Cerebellar cortex (tissue), 1 donor: ENCODE measurements at places on chromosomes 6 and 20.

DNA sequence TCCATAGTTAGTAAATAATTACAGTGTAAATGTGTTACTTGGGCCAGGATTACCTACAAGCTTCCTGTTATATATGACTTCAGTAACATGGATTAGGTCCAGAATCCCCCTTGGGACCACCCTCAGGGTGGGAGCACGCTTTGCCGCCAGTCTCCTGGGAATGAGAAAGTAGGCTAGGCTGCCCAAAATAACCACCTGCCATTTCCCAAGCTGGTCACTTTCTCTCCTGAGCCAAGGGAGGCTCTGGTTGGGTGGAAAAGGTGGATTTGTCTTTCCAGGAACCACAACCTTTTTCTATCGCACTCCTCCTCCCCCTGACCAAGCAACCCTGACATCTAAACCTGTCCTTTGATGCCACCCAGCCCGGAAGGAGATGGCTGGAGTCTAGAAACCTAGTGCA lies 9.6 kb upstream of the RIMS4 start:
- DNase-seq = peak; percentile 33

- no peak for DNase-seq
These were observed 1373.5 kb downstream of the GRIK2 start for GRCh38 chr6:102766963-102767362.

- DNase-seq = no peak
These were observed 104.3 kb downstream of the MAP3K4 start for GRCh38 chr6:161095916-161096315.

DNA sequence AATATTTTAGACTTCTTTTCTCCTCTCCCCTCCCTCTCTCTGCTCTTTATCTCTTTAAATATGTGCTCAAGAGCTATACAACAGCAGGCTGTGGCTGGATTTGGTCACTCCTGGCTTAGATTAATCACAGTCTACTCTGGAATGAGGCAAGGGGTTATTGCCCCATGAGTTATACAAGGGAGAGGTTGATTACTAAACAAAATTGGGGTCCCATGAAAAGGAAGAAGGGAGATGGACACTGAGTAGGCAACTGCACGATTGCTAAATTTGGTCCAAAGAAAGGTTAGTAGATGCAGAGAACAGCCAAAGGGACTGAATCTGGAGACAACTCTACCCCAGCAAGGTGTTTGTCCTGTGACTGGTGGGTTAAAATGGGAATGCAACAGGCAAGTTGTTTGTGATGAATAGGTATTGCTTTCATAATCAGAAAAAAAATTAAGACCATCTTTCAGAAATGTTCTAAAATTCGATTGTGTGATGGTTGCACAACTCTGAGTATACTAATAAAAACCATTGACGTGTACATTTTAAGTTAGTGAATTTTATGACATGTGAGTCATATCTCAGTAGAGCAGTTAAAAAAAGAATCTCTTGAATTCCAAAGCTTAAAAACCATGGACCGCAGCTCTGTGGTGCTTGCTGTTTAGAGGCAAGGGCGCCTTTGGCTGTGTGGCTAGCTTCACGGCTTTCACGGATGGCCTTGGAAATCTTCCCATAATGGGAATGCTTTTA lies 57.1 kb downstream of the KIZ start:
- DNase-seq = no peak

DNA sequence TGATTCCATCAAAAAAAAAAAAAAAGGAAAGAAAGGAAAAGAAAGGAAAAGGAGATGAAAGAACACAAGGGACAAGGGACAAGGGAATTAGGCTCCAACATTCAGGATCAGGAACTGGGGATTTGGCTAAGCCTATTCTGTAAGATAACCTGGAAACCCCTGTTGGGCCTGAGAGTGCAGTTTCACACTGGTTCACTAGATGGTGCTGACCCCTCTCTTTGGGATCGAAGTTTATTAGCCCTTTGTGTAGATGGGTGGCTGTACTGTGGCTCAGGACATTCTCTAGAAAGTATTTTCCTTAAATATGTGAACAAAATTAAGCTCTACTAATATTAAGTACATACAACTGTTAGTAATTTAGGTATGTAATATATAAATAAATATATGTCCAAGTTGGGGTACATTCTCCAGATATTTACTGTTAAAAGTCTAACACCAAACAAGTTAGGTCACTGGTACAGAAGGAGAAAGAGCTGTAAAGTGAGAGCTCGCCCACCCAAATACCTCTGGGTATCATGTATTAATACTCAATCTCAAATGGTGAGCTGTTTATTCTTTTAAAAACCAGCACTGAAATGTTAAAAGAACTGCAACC lies 6.3 kb downstream of the OR2A4 start:
- DNase-seq = peak; percentile 53

DNA sequence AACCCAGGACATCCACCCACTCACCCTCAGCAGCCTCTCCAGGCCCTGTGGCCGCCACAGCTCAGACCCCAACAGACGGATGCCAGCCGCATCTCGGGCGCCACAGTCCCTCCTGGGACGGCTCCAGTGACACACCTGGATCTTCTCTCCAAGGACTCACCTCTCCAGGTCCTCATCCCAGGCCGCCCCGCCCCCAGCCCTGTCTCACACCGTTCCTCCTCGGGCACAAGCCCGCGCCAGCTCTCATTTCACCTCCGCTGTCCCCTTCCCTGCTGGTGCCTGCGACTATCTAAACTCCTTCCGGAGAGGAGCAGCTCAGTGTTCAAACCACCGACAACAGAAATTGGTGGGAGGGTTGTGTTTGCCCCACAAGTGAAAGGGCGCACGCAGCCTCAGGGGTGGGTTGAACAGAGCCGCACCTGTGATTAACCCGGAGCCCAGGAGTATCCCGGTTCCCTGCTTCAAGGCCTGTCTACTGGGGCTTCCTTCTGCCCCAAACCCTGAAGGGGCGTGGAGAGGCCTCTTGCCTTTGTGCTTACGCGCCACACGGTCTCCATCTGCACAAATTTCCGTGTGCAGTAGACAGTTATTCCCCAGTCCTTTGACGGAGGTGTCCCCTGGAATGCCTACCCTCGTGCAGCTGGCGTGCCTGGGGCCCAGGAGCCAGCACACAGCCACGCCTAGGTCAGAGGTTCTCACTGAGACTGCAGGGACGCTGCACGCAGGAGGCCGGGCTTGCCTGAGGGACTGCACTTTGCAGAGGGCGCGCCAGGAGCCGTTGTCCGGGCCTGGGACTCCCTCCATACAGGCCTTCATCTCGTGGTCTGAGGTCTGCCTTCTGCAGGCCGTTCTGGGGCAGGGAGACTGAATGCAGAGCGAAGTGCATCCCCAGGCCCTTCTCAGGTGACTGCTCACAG lies 232.7 kb downstream of the DLL1 start:
- DNase-seq = no peak

DNA sequence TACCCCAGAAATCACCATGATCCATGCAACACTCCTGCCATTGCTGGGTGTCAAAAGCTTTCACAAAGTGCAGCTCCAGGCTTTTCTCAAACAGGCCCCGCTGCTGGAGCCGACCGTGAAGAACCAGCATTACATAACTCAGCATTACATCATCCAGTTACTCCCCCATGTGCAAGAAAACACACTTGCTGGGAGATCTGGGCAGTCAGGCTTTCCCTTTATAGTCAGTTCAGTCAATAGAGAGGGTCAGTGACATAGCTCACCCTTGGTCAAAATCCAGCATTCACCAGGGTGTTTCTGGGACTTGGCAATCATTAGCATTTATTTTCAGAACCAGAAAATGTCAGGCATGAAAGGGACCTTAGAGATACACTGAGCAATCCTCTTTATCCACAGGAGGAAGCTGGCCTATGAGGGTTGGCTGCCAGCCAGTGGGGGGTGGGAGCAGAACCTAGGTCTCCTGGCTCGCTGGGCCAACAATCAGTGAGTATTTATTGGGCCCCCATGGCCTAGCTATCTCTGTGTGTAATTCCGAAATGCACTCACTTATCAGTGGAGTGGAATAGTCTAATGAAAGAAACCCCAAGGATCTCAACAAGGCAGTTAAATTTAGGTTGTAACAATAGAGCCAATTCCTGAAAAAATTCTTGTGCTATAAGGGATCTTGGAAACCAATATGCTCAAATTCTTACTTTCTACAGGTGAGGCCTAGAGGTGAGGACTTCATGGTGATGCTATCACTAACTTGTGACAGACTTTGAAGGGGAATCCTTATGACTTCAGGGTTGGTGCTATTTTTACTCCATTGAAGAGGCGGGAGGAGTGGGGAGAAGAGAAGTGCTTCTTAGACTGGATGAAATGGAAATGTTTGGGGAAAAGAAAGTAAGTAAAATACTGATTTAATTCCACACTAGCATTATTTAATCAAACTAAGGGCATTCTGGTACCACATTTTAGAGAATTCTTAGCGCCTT lies 54.6 kb downstream of the LYRM4 start:
- peak; percentile 91 for DNase-seq

GRCh38 chr6:158170656-158171081 lies 2.5 kb downstream of the GTF2H5 start:
- DNase-seq = peak; percentile 7

- no peak for DNase-seq
These were observed 56.1 kb downstream of the UBR2 start for GRCh38 chr6:42619963-42620362.

- no peak for DNase-seq
These were observed 54.9 kb upstream of the TULP4 start for GRCh38 chr6:158257425-158257759.

GRCh38 chr20:53297154-53297529 lies 296.5 kb downstream of the ZNF217 start:
- DNase-seq = no peak

DNA sequence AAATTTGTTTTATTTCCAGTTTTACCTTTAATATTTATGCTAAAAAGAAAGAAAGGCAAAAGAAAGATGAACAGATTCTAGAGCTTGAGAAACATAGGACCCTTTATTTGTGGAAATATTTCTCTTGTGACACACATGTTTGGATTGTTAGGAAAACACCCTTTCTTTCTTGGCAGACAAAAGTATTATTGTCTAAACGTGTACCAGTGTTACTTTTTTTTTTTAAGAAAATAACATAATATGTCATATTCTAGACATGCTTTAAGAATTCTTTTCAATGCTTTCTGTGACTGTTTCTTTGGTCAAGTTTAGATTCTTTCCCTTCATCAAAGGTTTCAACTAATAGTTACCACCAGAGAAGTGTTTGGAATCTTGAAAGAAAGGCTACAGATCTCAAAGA lies 183.4 kb upstream of the CNR1 start:
- DNase-seq = no peak

GRCh38 chr20:2101057-2101864 lies at the start of gene STK35:
STK35 (plus strand) TSS chr20:2101827; CDS start chr20:2101882, 55 bp downstream.
- DNase-seq = peak; percentile 14

DNA sequence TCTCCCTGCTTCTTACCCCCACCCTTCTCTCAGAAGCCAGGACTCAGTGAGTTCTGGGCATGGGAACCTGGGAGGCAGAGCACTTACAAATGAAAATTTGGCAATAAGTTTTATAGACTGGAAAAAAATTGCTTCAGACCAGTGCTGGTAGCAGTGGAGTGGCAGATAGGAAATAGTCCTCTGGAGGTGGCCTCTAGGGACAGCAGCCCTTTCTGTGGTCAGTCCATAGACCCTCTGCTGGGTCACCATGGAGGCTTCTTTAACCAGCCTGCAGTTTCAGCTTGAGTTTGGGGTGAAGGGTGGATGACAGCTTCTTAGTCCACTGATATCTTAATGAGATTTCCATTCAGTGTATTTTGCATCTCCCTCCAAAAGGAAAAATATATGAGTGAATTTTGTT lies 179.1 kb downstream of the ARID1B start:
- no peak for DNase-seq

GRCh38 chr6:71106276-71106675 lies 149.4 kb upstream of the B3GAT2 start:
- DNase-seq = no peak

DNA sequence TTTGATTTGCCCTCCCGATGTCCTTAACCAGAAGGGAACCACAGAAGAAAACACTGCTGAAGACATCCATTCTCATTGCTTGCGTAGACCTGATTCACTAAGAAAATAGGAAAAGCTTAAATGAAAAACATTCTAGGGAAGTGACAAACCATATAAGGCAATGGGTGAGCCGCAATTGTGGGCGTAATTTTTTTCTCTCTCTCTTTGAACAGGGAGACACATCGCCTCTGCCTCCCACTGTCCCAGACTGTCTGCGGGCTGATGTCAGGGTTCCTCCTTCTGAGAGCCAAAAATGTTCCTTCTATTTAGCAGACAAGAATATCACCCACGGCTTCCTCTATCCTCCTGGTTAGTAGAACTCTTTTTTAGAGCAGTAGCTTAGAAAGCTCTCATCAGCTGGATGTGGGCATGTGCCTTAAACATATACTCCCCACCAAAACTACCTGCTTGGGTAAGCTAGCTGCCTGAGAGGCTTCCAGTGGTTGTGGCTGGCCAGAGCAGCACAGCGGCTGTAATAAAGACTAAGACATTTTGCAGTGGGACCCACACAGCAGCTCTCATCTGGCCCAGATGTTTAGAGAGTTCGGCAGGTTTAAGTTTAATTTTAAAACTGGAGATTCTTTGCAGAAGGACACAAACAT lies 22.7 kb upstream of the CTAGE9 start:
- no peak for DNase-seq

GRCh38 chr6:134903448-134903847 lies 46.5 kb downstream of the ALDH8A1 start:
- no peak for DNase-seq

GRCh38 chr20:33280775-33281174 lies 2.2 kb upstream of the BPIFB1 start:
- DNase-seq = no peak
